ENCODE measurements at places on chromosomes 1 and 21.

DNA sequence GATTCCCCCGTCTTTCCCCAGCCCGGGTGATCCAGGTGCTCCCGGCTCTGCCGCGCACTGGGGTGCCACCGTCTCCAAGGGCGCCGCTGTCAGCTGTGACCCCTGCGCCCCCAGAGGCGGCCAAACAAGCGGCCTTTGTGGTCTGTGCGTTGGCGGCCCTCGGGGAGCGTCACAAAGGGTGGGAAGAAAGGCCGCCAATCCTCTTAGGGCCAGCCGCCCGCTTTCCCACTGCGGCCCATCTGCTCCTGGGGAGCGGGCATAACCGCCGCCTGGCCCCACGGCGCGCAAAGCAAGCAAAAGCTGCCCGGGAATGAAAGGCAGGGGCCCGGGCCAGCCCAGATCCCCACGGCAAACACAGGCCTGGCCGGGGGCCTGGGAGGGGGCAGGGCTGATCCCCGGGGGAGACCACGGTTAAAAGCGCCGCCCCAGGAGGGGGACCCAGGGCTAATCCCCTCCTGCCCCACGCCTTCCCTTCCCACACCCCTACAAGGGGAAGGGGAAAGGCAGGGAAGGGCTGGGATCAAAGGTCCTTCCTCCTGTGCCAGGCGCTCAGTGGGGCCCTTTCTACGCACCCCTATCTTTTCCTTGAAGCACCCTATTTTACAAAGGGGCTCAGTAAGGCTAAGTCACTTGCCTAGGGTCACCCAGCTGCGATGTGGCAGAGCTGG lies 24.0 kb downstream of the C1QB start:
- peak; percentile 80 for DNase-seq

DNA sequence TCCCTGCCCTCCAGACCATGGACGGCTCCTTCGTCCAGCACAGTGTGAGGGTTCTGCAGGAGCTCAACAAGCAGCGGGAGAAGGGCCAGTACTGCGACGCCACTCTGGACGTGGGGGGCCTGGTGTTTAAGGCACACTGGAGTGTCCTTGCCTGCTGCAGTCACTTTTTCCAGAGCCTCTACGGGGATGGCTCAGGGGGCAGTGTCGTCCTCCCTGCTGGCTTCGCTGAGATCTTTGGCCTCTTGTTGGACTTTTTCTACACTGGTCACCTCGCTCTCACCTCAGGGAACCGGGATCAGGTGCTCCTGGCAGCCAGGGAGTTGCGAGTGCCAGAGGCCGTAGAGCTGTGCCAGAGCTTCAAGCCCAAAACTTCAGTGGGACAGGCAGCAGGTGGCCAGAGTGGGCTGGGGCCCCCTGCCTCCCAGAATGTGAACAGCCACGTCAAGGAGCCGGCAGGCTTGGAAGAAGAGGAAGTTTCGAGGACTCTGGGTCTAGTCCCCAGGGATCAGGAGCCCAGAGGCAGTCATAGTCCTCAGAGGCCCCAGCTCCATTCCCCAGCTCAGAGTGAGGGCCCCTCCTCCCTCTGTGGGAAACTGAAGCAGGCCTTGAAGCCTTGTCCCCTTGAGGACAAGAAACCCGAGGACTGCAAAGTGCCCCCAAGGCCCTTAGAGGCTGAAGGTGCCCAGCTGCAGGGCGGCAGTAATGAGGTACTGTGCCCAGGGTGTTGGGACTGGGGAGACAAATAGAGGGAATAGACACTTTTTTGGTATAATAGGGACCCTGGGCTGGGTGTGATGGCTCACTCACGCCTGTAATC lies 1.0 kb downstream of the ZBTB48 start:
- DNase-seq: no peak

DNA sequence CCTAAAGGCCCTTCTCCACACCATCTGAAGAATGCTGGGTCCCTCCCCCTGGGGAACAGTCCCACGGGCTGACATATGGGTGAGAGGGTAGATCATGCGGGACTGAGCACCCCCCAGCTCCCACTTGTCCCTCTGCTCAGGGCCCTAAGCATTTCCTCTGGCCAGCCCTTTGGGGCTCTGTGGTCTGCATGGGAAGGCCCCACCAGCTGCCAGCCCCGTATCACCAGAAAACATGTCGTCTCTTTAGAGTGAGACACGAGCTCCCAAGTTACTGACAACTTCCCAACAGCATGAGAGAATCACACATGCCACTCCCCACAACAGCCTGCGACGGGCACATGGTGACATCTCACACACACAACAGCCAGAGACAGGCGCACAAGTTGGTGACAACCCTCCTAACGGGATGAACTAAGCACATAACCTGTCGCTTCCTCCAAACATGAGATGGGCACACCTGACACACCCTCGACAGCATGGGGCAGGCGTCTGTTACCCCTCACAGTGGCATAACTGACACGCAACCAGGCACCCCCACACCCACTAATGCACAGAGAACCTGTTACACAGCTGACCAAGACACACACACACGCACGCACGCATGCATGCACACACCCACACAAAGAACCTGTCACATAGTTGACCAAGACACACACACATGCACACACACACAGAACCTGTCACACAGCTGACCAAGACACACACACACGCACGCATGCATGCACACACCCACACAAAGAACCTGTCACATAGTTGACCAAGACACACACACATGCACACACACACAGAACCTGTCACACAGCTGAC lies 41.2 kb downstream of the AHDC1 start:
- DNase-seq: peak; percentile 33

- DNase-seq: no peak
Measured at GRCh38 chr1:92365378-92366039, 66.7 kb downstream of the RPAP2 start.

DNA sequence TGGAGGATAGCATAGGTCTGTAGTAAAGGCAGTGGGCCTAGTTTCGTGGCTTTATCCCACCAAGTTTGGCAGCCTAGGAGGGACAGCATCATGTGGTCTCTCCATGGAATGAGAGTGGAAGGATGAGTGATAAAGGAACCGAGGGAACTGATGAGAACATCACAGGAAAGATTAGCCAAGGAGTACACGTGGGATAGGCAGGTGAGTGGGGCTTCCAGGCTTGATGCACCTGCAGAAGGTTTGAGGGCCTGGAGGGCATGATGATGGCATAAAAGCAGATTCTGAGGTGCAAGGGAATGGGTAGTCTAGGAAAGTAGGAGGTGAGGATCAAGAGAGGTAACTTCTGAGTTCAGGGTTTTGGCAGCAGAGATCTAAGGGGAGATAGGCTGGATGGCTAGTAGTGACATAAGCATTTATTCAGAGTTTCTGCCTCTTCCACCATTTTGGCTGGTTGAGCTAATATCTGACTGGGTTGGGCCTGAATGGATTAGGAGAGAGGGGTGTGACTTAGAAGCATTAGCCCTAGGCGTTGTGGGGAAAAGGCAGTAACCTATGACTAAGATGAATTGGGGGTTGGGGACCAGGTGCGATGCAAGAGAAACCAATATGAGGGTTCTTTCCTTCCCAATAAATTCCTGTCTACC lies 9.1 kb downstream of the PTGFRN start:
- DNase-seq: no peak

DNA sequence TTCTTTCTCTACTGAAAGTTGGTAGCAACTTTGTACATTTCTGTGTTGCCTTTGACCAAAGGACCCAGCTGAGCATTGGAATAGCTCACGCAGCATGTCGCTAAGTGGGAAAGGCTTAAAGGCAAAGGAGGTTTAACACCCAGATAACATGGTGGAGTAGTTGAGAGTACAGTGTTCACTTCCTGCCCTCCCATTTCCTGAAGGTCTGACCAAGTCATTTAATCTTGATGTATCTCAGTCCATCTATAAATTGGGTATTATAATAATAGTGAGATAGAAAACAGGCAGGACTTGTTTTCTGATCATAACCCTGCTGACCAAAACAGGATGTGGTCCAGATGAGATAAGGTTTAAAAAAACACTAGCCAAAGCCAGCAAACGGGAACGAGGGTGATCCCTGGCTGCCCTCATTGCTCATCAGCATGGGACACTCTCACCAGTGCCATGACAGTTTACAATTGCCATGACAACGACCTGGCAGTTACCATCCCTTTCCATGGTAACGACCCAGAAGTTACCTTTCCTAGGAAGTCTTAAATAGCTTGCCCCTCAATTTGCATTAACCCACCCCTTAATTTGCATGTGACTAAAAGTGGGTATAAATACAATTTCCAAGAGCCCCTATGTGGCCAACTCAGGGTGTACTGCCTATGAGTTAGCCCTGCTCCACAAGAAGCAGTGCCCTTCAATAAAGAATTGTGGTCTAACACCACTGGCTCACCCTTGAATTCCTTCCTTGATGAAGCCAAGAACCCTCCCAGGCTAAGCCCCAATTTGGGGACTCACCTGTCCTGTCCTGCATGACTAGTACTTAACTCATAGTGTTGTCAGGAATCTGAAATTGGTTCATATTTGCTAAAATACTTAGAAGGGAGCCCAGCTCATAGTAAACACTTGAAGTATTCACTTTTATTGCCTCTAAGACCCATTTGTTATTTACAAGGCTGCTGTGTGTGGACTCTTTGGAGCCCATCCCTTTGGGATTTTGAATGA lies 28.4 kb upstream of the FHAD1 start:
- no peak for DNase-seq

- no peak for DNase-seq
Measured at GRCh38 chr1:34663031-34663430, 91.8 kb upstream of the GJB5 start.

DNA sequence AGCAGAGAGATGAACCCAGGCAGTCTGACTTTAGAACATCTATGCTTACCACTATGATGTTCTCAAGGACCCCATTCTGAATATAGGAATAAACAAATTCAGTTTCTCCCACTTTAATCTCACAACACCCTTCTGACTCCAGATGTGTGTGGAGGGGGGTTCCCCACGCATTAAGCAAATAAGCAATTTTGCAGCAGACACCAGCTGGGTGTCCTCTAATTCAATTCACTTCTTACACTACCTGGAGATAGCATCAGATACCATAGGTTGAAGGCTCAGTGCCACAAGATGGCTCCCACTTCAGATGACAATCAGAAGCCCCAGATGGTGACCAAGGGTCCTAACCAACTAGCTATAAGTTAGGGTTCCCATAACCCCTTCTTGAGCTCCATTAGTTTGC lies 30.3 kb upstream of the CEP350 start:
- no peak for DNase-seq

GRCh38 chr1:210250998-210251679 lies 18.5 kb downstream of the SERTAD4 start:
- peak; percentile 91 for DNase-seq

- no peak for DNase-seq
Measured at GRCh38 chr1:182331387-182331786, 60.2 kb downstream of the GLUL start.

- peak; percentile 92 for DNase-seq
Measured at GRCh38 chr1:176880955-176881595, 283.4 kb downstream of the ASTN1 start.

DNA sequence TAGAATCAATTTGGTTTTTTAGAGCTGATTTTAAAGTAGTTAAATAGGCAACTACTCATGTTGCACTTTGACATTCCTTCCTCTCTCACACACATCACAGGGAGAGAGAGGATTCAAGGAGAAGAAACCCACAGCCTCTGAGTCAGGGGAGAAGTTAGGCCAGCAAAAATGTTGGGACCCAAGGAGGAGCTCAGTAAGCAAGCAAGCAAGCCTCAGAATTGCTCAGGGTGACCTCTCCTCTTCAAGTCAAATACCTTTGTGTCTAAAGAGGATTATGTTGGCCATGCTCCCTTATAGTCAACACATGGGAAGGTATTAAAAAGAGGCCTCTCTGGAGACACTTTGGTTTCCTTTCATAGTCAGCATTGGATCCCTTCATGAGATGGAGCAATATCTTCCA lies 80.5 kb upstream of the WARS2 start:
- DNase-seq: no peak

DNA sequence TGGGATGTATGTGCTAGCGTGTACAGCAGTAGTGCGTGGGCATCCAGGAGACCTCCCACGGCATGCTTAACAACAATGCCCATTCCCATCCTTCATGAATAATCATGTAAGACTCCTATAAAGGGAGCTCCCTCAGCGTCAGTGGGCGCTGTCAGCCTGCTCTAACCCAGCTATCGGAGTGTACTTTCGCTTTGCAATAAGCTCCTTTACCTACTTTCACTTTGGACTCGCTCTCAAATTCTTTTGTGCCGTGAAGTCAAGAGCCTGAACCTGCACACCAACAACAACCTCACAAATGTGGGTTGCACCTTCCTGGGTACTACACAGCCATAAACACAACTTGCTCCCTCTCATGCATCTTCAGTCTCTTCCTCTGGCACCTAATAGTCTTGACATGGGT lies 114.8 kb upstream of the PAXBP1 start:
- no peak for DNase-seq

GRCh38 chr1:107326824-107327445 lies 186.1 kb downstream of the NTNG1 start:
- DNase-seq: no peak

DNA sequence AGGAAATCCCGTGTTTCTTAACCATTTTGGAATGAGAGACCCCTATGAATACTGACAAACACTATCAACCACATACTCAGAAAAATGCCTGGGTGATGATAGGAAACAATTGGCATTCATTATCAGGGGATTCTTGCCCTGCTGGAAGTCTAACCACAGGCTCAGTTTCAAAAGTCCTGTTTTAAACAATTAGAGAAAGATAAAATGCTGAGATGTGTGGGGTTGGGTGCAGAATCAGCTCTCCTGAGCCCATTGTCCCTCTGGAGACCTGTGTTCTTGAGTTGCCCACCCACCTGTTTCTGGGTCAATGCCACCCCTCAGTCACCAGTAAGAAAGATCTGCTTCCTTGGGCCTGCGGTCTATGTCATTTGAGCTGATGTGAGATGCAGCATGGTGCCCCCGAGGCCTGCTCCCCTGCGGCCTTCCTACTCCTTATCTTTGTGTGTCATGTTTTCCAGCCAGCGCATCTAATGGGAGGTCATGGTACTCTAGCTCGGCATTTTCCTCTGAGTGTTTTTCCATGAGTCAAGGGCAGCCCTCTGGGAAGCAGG lies 130.3 kb upstream of the PLXNA2 start:
- DNase-seq: peak; percentile 52

GRCh38 chr1:168861421-168862004 lies 132.5 kb upstream of the DPT start:
- no peak for DNase-seq

DNA sequence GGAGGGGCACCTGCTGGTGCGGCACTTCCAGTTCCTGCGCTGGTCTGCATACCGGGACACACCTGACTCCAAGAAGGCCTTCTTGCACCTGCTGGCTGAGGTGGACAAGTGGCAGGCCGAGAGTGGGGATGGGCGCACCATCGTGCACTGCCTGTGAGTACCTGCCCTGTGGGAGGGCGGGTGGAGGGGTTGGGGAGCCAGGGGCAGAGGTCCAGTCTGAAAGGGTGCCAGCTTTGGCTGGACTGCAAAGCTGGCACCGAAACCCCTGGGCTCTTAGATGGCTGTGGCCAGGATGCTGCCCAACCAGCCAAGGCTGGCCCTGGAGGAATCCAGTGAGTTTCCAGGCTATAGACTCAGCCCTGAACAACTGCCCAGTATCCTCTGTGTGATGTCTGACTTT lies 87.3 kb downstream of the PTPRU start:
- no peak for DNase-seq

- DNase-seq: peak; percentile 72
Measured at GRCh38 chr1:94236013-94236491, 1.3 kb downstream of the ARHGAP29 start.

Data from eye (tissue), 1 donor.